MCF 10A (cell line): ENCODE measurements at places on chromosomes 6 and 20.

DNA sequence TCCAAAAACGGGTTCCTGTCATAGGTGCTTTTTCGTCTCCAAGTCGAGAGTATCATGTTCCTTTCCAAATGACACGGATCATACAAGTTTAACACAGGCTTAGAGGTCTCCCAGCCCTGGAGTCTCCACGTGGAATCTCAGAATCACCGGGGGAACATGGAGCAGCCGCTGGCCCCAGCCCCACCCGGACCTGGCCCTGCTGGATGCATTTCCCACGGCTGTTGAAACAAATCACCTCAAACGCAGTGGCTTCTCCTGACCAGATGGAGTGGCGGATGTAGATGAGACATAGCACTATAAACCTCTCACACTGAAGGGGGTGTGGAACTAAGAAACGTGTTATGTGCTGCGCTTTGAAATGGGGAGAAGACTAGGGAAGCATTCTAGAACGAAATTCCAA is 70.0 kb upstream of the FRMD1 start:
- no peak for DNase-seq

- peak; percentile 74 for DNase-seq
Observed at GRCh38 chr6:48765352-48765961, 654.5 kb upstream of the PTCHD4 start.

GRCh38 chr6:36216559-36216958 is 20.0 kb downstream of the BRPF3 start:
- DNase-seq = peak; percentile 46

DNA sequence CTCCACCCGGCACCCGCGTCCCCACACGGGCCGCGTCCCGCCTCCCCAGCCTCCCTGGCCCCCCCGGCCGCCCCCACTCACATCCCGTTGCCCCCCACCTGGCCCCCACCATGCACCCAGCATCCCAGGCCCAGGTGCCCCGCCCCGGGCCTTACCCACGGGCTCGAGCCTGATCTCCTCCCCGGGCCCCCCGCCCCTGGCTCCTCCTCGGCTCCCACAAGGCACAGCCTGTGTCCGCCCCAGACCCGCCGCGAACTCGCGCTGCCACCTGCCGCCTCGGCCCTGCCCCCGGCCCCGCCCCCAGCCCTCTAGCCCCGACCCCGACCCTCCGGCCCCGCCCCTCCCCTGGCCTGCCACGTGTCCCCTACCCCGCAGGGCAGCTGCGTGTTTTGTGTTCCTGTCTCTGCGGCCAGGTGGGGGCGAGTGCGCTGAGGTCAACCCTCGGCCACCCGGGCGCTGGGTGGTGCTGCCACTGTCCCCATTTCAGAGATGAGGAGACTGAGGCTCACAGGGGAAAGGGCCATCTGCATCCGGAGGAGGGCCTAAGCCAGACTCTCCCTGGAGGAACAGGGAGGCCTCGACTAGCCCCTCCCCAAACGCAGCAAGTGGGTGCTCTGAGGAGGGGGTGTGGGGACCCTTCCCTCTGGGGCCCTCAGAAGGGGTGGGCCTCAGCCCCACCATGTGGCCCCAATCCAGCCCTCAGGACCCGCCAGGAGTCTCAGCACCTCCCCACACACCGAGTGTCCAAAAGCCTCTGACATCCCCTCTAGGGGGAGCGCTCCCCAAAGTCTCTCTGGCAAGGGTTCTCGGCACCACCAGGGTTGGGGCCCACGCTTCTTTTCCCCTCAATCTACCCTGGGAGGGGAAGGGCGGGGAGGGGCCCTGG is 99.8 kb downstream of the TAF4 start:
- no peak for DNase-seq
